Pancreas (tissue), 10 donors: ENCODE measurements at places on chromosomes 13 and 19. TPM values are rescaled to one million over a fixed set of nuclear protein-coding genes. Genes with fewer than 3 reads are reported as not detected.
A peak's percentile ranks its signal among the peaks of the same experiment; 100 is the strongest.

RXFP2 gene
- not detected for total RNA-seq

ELSPBP1 gene
- not detected for total RNA-seq

SYT3 gene
- 0.38 TPM for total RNA-seq

DNA sequence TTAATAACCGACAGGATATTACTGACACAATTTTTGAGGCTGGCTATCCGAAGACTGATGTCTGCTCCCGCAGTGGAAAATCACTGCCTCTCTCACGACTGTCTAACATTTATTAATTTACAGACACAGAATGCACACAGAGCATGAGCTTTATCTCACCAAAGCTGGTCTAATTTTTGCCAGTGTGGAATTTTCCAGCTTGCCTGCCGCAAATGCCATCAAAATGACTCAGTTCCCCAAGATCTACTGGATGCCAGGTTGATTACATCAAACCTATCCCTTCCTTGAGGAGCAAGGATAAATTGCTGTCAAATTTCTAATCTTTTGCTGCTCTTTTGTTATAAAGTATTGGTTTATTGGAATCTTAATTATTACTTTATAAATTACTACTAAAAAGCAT, 1775.1 kb upstream of the PCDH20 start:
- no peaks in the 10 kb centered on the region for H3K4me1 ChIP-seq
- H3K4me3 ChIP-seq: no peak overlapping the region
- H3K36me3 ChIP-seq: no peaks in the 10 kb centered on the region
- no peak overlapping the region for H3K27ac ChIP-seq
- DNase-seq: no peak

DNA sequence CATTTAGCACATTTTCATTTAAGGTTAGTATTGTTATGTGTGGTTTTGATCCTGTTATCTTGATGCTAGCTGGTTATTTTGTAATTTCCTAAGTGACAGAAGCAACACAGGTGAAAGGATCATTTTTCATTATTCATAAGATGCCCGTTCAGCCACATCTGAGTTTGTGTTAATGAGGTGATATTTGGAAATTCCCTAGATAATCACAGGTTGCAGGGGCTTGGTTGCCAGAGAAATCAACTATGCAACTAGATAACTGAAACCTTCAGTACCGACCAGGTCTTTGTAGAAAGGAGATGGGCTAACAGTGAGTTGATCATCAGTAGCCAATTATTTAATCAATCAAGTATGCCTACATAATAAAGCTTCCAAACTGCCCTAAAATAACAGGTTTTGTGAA, 121.3 kb upstream of the UFM1 start:
- H3K4me1 ChIP-seq: no peaks in the 10 kb centered on the region
- DNase-seq: no peak
- H3K36me3 ChIP-seq: no peaks in the 10 kb centered on the region

DNA sequence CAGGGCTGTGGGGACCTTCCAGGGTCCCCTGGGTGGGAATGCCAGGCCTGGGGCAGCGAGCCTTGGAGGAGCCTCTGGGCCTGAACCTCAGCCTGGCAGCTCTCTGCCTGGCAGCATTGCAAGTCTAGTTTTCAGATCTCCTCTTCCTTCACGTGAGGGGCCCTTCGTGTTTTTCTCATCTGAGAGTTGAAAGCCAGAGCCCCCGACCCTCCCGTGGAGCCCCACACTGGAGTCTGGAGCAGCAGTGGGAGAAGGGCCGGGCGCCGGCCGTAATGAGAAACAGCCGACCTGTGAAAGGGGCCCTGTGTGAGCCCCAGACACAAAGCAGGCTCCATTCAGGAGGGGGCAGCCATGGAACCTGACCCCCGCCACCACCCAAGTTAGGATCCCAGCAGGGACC, 19.3 kb downstream of the TMED1 start:
- H3K4me1 ChIP-seq: no peaks in the 10 kb centered on the region
- no peak for DNase-seq
- H3K4me3 ChIP-seq: peak overlapping the region; percentile 20
- H3K27me3 ChIP-seq: no peaks in the 10 kb centered on the region
- no peak overlapping the region for H3K27ac ChIP-seq

DNA sequence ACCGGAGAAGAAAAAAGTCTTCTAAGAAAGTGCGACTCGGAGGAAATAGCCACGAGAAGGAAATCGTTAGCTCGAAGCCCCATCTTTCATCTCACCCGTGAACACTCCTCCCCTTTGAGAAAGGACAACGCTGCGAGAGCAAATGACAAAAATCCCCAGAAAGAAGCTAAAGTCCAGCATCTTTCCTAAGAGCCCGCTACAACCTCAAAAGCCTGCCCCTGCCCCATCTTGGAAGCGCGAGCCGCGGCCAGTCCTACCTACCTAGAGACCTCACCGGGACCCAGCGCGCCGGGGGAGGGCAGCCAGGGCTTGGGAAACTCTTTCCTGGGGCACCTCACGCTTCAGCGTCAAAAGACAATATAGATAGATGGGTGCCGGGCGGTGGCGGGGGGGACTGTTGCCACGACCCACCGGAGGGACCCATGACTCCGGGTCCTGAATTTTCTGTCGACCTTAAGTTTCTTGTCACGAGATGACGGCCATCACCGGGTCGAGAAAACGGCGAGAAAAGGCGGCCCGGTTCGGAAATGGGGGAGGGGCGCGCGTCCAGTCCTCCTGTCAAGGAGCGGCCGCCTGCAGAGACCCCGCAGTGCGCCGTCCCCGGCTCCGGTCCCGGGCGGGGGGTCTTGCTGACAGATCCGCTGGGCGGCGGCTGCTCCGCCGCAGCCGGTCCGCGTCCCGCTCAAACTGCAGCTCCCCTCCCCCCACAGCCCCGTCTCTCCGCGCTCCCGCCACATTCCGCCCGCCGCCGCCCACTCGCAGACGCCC, 65.9 kb downstream of the KCNRG start:
- peak overlapping the region; percentile 68 for H3K4me3 ChIP-seq
- peaks cover 4% of the 10 kb centered on the region for H3K4me1 ChIP-seq
- peaks cover 3% of the 10 kb centered on the region for H3K27me3 ChIP-seq
- no peaks in the 10 kb centered on the region for H3K36me3 ChIP-seq

GRCh38 chr13:50731400-50731799, 112.1 kb downstream of the DLEU7 start:
- no peaks in the 10 kb centered on the region for H3K27me3 ChIP-seq
- H3K36me3 ChIP-seq: no peaks in the 10 kb centered on the region
- no peak for DNase-seq
- no peaks in the 10 kb centered on the region for H3K4me1 ChIP-seq

DNA sequence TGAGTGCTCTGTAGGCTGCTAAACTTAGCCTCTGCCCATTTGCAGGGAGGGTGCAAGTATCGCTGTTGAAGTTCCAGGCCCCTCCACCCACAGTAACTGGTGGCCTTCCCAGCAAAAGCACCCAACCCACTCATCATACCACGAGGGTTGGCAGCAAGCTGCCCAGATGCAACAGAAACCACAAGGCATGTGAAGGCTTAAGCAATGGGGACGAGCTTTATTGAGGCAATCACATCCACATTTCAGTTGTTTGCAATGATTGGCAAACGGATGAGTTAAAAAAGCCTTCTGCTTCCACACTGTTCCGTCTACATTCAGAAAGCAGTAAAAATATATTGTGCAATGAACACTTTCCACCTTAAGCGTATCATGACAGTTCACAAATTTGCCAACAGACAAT, 10.3 kb downstream of the GJB6 start:
- DNase-seq: no peak
- H3K36me3 ChIP-seq: no peaks in the 10 kb centered on the region
- no peaks in the 10 kb centered on the region for H3K4me1 ChIP-seq
- H3K27me3 ChIP-seq: no peaks in the 10 kb centered on the region

GRCh38 chr19:38425222-38425809, 703 bp downstream of the RASGRP4 start:
- peak overlapping the region; percentile 27 for H3K4me3 ChIP-seq
- H3K27ac ChIP-seq: no peak overlapping the region
- H3K4me1 ChIP-seq: no peaks in the 10 kb centered on the region
- H3K36me3 ChIP-seq: no peaks in the 10 kb centered on the region
- H3K27me3 ChIP-seq: no peaks in the 10 kb centered on the region
- no peak for DNase-seq

DNA sequence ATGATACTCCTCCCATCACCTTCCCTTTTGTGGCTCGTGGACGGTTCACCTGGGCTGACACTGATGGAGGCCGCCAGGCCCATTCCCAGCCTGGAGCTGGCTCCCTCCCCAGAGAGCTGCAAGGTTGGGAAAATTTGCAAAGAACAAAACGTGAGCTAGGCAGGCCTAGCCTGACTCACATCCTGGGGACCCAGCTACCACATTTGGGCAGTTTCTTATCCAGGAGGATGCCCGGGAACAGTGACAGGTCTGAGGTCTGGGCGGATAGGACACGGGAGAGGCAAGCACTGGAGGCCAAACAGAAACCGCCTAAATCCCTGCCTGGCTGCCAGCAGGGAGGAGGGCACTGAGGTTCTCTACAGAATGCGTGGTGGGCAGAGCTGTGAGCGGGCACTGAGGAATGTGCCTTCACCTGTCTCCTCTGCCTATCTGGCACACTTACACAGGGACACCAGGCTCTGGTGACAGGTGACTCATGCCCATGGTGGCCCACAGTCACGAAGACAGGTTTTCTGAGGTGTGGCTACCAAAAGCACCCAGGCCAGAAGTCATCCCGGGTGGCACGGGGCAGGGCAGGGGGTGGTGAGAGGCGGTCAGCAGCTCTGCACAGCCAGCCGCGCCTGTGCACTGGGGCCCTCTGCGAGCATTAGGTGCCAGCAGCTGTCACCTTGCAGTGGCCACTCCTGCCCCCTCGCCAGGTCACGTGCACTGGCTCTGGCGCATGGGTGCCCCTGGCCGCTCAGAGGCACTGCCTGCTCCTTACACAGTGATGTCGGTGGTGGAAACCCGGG, 23.2 kb downstream of the SH3GL1 start:
- H3K4me1 ChIP-seq: peaks cover 69% of the 10 kb centered on the region
- no peaks in the 10 kb centered on the region for H3K36me3 ChIP-seq
- DNase-seq: peak; percentile 87
- no peaks in the 10 kb centered on the region for H3K27me3 ChIP-seq

- peak; percentile 75 for DNase-seq
- no peaks in the 10 kb centered on the region for H3K27me3 ChIP-seq
- peaks cover 7% of the 10 kb centered on the region for H3K4me1 ChIP-seq
- no peaks in the 10 kb centered on the region for H3K36me3 ChIP-seq
Observed at GRCh38 chr19:45403781-45404556, 900 bp downstream of the PPP1R13L start.

DNA sequence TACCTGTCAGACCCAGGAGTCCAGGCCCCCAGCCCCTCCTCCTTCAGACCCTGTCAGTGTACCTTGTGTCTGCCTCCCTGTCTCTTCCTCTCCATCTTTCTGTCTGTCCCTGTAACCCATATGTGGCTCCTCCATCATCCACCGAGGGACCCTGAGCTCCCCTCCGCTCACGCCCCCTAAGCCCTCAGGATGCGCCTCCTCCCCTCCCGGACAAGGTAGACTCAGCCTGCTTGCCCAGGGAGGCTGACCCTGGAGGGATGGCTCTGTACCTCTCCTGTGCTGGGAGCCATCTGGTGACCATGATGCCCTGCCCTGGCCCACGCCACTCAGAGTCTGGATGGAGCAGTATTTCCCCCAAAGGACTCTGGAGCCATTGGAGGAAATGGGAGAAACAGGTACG, 1.0 kb upstream of the CAPN12 start:
- no peak for DNase-seq
- H3K36me3 ChIP-seq: no peaks in the 10 kb centered on the region
- no peaks in the 10 kb centered on the region for H3K4me1 ChIP-seq
- no peak overlapping the region for H3K4me3 ChIP-seq

GRCh38 chr13:77055158-77055557, 28.2 kb upstream of the FBXL3 start:
- H3K27ac ChIP-seq: no peak overlapping the region
- no peaks in the 10 kb centered on the region for H3K27me3 ChIP-seq
- peaks cover 14% of the 10 kb centered on the region for H3K4me1 ChIP-seq
- no peak overlapping the region for H3K4me3 ChIP-seq
- DNase-seq: no peak

- H3K4me3 ChIP-seq: no peak overlapping the region
- no peaks in the 10 kb centered on the region for H3K4me1 ChIP-seq
- no peak for DNase-seq
- H3K27me3 ChIP-seq: no peaks in the 10 kb centered on the region
- H3K27ac ChIP-seq: no peak overlapping the region
Observed at GRCh38 chr19:10237702-10238101, 6.6 kb upstream of the S1PR2 start.

DNA sequence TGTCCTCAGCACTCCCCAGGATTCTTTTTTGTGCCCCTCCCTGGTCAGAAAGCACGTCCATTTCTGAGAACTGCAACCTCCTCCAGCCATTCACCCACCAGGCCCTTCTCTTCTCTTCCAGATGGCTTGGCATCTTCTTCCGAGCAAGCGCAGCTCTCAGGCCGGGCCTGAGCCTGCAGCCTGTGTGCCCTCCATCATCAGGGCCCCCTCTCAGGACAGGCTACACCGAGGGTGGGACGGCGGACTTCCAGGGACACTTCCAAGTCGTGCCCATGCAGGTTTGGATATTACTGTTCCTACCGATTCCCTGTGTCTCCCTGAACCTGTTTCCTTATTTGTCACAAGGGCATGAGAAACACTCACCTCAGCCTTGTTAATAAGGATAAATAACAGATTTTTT, 28.4 kb downstream of the SOX1 start:
- no peak overlapping the region for H3K27ac ChIP-seq
- H3K4me1 ChIP-seq: no peaks in the 10 kb centered on the region
- H3K36me3 ChIP-seq: no peaks in the 10 kb centered on the region
- no peak for DNase-seq
- no peak overlapping the region for H3K4me3 ChIP-seq

GRCh38 chr19:3493651-3494050, 6.8 kb downstream of the DOHH start:
- no peak for DNase-seq
- H3K36me3 ChIP-seq: no peaks in the 10 kb centered on the region
- no peaks in the 10 kb centered on the region for H3K4me1 ChIP-seq
- no peaks in the 10 kb centered on the region for H3K27me3 ChIP-seq
- no peak overlapping the region for H3K27ac ChIP-seq

- no peak overlapping the region for H3K4me3 ChIP-seq
- no peak for DNase-seq
- no peak overlapping the region for H3K27ac ChIP-seq
- H3K4me1 ChIP-seq: no peaks in the 10 kb centered on the region
- no peaks in the 10 kb centered on the region for H3K36me3 ChIP-seq
- H3K27me3 ChIP-seq: no peaks in the 10 kb centered on the region
Observed at GRCh38 chr13:96492766-96493165, 402.9 kb downstream of the HS6ST3 start.

- no peak for DNase-seq
- H3K27ac ChIP-seq: no peak overlapping the region
- no peaks in the 10 kb centered on the region for H3K36me3 ChIP-seq
Observed at GRCh38 chr13:83621765-83622421, 260.4 kb downstream of the SLITRK1 start.
